ENCODE measurements at places on chromosomes 1 and 21.
A peak's percentile ranks its signal among the peaks of the same experiment; 100 is the strongest.

GRCh38 chr1:163361123-163361934, 39.6 kb downstream of the NUF2 start:
- DNase-seq = peak; percentile 5

GRCh38 chr1:24735509-24736375, 9.5 kb upstream of the CLIC4 start:
- peak; percentile 56 for DNase-seq

DNA sequence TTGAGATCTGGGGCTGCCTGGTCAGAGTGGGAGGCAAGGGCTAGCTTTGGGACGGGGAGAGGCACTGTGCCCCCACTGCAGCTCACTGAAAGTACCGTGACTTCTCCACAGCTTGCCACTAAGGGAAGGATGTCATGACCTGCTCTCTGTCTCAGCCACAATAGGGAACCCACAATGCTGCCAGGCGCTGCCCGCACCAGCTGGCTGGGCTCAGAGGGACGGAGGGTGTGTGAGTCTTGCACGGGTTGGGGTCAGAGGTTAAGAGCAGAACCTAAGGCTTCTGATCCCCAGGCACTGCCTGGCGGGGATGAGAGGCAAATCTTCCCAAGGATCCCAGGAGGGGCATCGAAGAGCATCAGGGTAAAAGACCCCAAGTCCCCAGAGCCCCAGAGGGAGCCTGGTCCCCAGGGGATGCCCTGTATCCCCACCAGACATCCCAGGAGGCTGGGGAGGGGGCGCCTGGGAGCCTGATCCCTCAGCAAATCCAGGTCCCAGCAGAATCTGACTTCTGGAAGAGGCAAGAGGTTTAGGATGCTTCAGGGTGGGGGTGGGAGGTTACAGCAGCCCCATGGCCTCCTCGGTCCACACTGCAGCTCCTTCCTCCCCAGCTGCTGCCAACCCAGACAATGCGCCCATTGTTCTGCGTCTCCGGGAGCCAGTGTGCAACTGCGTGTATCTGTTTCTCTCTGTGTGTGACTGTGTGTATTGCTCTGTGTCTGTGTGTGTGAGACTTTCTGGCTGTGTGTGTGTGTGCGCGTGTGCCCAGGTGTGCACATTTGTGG, 2.0 kb upstream of the MARCKSL1 start:
- DNase-seq = no peak

- peak; percentile 78 for DNase-seq
Observed at GRCh38 chr1:93753791-93754763, 72.4 kb upstream of the BCAR3 start.

DNA sequence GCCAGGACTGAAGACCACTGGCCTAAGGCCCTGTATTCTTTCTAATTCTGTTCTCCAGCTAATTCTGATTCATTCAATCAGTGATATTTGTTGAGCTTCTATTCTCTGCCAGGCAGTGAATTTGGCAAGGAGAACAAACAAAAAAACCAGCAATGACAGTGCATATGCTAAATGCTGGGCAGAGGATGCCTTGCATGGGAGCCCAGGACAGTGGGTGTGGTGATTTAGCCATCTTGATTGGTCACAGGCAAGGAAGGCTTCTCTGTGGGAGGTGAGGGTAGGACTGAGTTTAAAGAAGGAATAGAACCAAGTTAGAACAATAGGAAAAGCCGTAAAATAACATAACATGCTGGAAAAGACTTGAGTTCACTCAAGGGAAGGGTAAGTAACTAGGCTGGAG, 9.2 kb upstream of the CPT2 start:
- no peak for DNase-seq

DNA sequence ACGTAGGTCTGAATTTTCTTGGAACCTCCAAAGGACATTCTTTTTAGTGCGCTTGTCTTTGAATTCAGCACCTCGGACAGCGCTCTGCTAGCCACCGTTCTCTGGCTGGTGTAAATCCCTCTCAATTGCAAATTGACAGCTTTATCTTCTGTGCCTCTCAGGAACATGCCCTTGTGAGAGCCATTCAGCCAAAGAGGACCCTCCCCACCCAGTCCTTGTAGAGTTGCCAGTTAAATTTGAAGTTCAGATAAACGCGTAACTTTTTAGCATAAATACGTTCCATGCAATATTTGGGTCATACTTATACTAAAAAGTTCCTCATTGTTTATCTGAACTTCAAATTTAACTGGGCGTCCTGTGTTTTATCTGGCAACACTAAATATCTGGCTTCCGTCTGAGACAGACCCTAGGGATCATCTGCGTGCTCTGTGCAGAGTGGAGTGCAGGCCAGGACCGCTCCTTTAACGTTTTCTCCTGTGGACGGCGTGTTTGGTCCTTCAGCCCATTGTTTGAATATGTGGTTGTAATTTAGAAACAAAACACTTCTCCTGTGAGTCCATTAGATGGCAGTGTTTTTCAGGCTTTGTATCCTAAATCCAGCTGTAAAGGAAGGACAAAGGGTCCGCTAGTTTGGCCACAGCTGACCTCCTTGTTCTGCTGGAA, 7.0 kb downstream of the KCNAB2 start:
- peak; percentile 80 for DNase-seq

- no peak for DNase-seq
Observed at GRCh38 chr1:40820251-40820797, 36.7 kb downstream of the KCNQ4 start.

DNA sequence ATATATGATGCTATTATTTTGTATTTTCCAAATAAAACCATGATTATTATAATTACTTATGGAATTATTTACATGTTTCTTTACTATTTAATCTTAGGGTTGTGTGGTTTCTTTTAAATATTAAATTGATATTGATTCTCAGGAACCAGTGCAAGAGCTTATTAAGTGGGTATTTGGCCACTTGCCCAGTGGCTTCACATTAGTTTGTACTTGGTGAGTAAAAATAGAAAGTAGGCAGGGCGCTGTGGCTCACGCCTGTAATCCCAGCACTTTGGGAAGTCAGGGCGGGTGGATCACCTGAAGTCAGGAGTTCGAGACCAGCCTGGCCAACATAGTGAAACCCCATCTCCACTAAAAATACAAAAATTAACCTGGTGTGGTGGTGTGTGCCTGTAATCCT, 497.1 kb downstream of the PTPRC start:
- no peak for DNase-seq

DNA sequence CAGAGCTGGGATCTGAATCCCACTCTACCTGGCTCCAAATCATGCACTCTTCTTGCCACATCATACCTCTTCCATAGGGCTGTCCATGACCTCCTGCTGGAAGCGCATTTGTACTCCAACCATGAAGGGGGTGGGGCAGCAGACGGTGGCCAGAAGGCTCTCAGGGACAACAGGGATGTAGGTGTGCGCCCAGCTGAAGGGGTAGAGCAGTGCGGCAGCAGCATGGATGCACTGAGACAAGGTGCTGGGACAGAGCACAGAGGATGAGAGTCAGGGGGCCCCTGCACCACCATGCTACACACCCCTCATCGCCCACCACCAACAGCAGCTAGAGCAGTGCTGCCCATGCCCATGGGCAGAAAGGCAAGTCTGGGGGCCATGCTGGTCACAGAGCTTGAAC, 8.4 kb downstream of the DENND2D start:
- DNase-seq = no peak

- no peak for DNase-seq
Observed at GRCh38 chr1:69433073-69433472, 134.6 kb upstream of the LRRC7 start.

GRCh38 chr1:46516200-46516950, 26.7 kb downstream of the DMBX1 start:
- DNase-seq = no peak

DNA sequence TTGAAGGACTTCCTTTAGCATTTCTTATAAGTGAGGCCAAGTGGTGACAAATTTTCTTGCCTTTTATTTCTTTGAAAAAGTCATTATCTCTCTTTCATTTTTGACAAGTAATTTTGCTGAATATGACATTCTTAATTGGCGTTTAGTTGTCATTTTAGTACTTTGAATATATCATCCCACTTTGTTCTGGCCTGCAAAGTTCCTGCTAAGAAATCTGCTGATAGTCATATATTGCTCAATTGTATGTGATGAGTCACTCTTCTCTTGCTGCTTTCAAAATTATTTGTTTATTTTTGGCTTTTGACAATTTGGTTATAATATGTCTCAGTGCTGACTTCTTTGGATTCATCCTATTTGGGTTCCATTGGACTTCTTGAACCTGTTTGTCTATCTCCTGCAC, 312.6 kb downstream of the DUSP10 start:
- no peak for DNase-seq

- peak; percentile 79 for DNase-seq
Observed at GRCh38 chr1:36128126-36128904, 3.3 kb upstream of the COL8A2 start.

DNA sequence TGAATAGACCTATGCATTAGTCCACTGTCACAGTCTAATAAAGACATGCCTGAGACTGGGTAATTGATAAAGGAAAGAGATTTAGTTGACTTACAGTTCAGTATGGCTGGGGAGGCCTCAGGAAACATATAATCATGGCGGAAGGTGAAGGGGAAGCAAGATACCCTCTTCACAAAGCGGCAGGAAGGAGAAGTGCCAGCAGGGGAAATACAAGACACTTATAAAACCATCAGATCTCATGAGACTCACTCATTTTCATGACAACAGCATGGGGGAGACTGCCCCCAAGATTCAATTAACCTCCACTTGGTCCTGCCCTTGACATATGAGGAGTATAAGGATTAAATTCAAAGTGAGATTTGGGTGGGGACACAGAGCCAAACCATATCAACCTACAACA, 59.4 kb downstream of the CAPN9 start:
- DNase-seq = no peak

DNA sequence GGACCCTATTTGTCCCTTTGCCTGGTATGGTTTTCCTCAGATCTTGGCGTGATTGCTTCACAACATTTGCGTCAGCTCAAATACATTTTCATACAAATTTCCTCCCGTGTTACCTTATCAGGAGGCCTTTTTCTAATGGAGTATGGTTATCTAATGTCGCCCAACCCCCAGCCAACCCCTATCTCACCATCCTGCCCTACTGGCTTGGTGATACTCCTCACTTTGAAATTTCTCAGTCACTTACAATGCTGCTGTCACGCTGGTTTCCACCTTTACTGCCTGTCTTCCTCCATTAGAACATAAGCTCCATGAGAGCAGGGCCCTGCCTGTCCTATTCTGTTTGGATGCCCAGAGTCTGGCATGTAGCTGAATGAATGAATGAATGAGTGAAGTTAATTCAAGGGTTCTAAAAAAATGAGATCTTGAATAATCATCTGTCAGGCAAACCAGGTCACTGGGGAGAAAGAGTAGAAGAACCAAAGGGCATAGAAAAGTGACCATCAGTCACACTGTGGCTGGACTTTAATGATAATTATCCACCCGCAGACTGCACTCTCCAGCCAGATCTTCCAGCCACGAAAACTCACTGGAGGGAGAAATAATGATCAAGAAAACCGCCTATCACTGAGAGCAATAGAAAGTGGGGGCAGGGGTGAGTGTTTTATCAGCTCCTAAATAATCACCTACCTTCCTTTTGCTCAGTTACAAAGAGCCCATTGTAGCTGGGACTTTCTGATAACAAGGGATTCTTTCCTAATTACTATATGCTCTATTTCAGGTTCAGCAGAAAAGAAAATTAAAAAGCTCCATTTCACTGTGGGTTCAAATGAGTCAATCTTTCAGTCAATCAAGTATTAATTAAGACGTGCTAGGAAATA, 21.3 kb downstream of the KIAA0040 start:
- no peak for DNase-seq

- DNase-seq = no peak
Observed at GRCh38 chr1:33541966-33542365, 69.5 kb downstream of the ZSCAN20 start.

DNA sequence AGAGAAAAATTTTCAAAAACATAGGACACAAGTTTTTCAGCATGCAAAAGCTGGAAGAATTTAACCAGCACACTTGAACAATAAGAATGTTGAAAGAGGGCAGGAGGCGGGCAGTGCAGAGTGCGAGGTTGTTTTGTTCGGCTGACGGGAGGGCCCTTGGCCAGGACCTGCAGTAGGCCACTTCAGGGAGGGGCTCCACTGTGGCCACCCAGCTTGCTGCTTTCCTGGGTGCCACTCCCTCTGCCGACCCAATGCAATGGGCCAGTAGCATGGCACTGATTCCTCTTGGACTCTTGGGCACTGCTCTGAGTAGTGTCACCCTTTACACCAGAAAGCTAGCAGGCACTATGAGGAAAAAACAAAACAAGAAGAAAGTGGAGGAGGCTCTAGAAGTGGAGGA, 92.9 kb downstream of the SNRPE start:
- DNase-seq = no peak
